CD8-positive, alpha-beta memory T cell (primary cell): ENCODE measurements at places on chromosomes 3 and 15. TPM values are rescaled to one million over a fixed set of nuclear protein-coding genes. Genes with fewer than 3 reads are reported as not detected.

DNA sequence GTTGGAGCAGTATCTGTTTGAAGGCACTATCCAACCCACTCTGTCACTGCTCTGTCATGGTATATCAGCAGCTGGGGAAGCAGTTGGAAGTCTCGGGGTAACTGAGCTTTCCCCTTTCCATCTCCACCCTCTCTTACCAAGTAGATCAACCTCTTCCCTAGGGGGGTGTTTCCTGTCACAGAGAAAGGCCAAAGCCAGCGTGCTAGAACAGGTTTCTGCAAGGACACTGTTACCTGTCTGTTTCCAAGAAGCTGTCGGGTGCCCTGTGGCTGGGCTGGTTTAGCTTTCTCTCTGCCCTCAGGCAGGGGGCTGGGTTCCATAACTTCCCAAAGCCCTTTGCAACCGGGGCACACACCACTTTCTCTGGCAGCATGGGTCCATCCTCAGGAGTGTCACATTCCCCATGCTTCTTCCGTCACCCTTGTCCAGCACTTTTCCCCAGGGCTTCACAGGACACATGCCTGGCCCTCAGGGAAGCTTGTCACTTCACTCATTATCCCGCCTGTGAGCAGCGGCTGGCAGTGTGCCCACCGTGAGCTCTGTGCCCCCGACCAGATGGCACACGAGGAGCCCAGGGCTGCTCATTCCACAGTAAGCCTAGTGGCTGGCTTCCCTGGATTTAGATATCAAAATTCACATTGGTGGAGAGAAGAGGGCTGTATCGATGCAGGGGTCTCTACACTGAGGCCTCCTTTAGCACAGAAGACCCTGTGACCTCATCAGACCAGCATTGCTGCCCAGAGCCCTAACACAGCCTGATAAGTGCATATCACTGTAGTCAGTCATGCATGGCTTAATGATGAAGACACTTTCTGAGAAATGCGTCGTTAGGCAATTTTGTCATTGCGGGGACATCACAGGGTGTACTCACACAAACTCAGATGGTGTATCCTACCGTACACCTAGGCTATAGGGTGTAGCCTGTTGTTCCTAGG lies 205.8 kb downstream of the SLCO3A1 start:
- DNase-seq = no peak
- H3K27me3 ChIP-seq = no peaks in the 10 kb centered on the region
- H3K4me3 ChIP-seq = no peak overlapping the region
- H3K36me3 ChIP-seq = no peaks in the 10 kb centered on the region
- no peaks in the 10 kb centered on the region for H3K4me1 ChIP-seq

DNA sequence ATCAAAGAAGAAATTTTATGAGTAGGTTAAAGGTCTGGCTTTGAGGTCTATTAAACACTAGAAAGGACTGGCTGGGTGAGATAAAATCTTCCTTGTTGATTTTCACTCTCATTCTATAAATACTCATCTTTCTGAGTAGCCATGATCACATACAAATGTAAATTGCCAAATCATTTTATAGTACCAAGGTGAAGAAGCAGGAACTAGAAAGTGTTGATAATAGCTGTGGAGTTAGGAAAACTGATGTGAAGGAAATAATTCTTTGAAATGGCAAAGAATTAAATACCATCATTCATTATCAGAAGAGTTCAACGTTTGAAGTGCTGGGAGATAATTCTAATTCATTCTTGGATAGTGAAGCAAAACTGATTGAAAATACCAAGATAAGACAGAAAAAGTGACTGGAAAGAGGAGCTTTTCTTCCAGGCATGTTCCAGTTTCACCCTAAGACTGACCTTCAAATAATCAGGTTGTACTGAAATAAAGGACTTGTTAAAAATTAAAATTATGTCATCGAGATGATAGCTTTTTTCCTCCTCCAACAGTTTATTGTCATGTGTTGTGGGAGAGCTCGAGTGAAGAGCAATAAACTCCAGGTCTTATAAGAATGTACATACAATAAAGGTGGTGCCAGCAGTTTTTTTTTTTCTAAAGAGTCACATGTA lies 17.4 kb downstream of the THBS1 start:
- H3K27ac ChIP-seq = no peak overlapping the region
- DNase-seq = no peak
- H3K4me3 ChIP-seq = no peak overlapping the region
- H3K27me3 ChIP-seq = no peaks in the 10 kb centered on the region

DNA sequence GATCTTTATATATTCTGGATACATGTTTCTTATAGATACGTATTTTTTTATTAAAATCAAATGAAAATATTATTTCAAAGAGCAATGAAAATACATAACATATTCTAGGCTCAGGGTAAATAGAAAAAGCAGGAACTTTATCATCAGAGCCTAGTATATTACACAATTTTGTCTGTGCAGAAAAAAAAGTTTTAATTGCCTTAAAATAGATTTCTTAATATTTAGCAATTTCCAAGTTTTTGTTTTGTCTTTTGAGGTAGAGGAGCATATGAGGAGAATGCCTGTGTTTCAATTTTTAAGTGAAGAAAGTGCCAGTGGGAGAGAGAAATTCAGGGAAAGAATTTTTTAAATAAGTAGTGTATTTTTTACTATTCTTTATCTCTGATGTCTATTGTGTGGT lies 10.5 kb downstream of the CAPN7 start:
- no peaks in the 10 kb centered on the region for H3K27me3 ChIP-seq
- DNase-seq = no peak
- no peak overlapping the region for H3K4me3 ChIP-seq
- peaks cover 33% of the 10 kb centered on the region for H3K36me3 ChIP-seq
- H3K4me1 ChIP-seq = peaks cover 6% of the 10 kb centered on the region

The MASP1 gene
- total RNA-seq = not detected

The EXOG gene
- 17.7 TPM for total RNA-seq

The CYP19A1 gene
- total RNA-seq = not detected
